ENCODE measurements at places on chromosomes 2 and 18. TPM values are rescaled to one million over a fixed set of nuclear protein-coding genes. Genes with fewer than 3 reads are reported as not detected.
A peak's percentile ranks its signal among the peaks of the same experiment; 100 is the strongest.

Gene TRIB2
- 17.4 TPM for total RNA-seq

DNA sequence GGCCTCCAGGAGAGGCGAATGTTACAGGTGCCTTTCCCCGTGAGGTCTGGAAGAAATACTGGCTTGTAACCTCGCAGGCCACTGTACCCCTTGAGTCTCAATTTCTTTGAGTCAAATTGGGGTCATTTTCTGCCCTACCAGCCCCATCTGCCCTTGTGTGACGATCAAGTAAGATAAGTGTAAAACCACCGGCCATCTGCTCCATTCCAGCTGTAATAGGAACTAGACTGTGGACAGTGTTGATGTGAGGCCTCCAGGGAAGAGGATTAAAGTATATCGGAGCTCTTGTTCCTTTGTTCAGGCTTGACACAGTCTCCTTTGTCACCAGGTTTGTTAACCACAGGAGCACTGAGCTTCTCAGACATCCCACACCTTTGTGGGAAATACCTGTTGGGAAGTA lies 65.6 kb downstream of the MRPS9 start:
- no peak for ATAC-seq

Gene DUSP2
- 82.0 TPM for total RNA-seq

- no peak for ATAC-seq
These were observed 49.8 kb downstream of the USP34 start for GRCh38 chr2:61420991-61421544.

DNA sequence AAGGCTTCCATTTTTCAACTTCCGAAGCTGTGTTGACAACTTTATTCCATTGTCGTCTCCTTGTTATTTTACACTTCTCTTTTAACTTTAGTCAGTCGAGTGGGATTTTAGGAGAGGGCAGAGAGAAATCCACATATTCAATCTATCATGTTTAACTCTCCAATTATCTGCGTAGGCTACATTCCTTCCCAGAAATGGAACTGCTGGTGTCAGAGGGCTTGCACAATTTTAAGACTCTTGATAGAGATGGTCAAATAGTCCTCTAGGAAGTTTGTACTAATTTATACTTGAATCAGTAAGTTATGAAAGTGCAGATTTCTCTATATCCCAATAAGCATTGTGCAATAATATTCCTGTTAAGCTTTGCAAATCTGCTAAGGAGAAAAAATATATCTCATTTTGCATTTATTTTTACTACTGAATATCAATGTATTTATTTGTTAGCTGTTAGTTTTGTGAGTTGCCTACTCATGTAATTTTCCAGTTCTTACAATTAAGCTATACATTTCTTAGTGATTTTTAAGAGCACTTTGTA lies 95.6 kb downstream of the CYP26B1 start:
- no peak for ATAC-seq

GRCh38 chr2:104746858-104747257 lies 107.1 kb upstream of the POU3F3 start:
- ATAC-seq, result no peak

DNA sequence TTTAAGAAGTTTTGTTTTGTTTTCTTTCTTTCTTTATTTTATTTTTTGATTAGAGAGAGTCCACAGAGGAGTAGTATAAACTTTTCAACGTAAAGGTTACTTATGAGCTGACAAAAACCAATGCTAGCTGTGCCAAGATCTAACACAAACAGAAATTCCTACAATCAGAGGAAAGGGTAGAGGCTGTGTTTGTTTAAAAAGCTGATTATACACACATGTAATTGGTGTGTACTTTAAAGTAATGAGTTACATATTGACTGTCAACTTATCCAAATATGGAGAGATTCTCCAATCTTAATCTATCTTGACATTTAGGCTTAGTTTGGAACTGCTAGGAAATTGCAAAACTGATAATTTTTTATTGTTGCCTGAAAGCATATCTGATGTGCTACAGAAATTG lies 63.7 kb upstream of the FAM110C start:
- ATAC-seq, result no peak

Gene SERPINB11
- not detected for total RNA-seq

Gene IL36B
- total RNA-seq, result not detected

Gene PDE11A
- total RNA-seq, result 0.08 TPM

GRCh38 chr18:76823161-76823538 lies 793 bp downstream of the ZNF236 start:
- ATAC-seq, result no peak

DNA sequence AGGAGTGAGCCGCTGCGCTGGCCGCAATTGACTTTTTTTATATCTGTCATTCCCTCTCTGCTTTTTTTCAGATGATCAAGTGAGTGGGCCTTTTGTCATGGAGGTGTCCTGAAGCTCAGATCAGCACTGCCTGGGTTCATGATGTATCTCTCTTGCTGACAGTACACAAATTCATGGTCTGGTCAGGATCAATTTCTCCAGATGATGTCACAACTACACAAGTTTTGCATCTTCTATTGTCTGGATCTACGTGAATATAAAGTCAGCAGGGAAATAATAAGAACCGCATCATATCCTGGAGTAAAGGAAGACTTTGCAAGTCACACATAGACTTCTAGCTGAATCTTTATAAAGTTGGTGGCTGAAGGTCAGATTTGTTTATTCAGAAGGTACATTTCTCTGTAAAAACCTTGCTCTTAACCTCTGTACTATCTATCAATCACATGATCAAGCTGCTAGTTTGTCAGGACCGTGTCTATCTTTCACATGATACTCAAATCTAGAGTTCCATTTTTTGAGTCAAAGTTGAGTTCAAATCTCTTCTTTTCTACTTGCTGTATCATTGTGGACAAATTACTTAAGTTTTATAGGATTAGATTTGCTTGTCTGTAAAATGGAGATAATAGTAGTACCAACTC lies 13.1 kb upstream of the CD28 start:
- peak; percentile 80 for ATAC-seq

- no peak for ATAC-seq
These were observed 37.9 kb downstream of the PMS1 start for GRCh38 chr2:189821953-189822748.

Gene GKN1
- total RNA-seq, result not detected

Gene SPATA3
- 2.2 TPM for total RNA-seq

DNA sequence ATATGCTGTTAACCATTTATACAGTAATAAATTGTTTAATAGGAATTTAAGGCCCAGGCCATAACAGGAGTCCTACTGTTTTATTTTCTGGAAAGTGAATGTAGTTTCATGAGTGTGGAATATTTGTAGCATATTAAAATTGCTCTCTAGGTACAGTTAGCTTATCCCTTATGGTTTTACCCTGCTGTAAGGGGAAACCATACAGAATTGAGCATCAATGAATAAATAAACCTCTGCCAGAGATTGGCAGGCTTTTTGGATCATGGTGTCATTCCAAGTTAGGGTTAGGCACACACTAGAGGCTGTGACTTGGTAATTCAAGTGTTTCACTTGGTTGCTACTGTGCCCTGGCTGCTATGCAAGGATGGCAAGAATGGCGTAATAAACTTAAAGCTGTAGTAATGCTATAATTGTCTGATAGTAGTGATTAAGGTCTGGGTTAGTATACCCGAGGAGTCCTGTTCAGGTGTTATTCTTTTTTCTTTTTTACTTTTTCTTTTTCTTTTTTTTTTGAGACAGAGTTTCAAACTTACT lies 30.4 kb downstream of the BMPR2 start:
- ATAC-seq, result no peak

- ATAC-seq, result no peak
These were observed 497.9 kb downstream of the EPHA4 start for GRCh38 chr2:221074238-221074637.

GRCh38 chr2:108906403-108907077 lies 82.5 kb downstream of the EDAR start:
- ATAC-seq, result no peak

DNA sequence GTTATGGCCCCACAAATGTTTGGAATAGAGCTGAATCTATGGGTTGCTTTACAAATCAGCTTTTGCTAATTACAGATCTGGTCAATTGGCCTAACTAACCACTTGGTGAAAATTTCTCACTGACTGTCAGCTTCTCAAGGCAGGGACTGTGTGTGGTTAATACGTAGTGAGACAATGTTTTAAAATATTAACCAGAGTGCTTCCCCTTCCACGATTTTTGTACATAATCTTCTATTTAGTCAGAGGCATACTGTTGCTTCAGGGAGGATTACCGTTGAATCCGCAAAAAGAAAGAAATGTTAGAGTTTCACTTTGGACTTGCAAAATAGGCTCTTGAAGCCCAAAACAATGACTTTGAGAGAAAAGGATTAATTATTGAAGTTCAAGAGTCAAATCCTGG lies 14.9 kb upstream of the KCNS3 start:
- no peak for ATAC-seq

- ATAC-seq, result no peak
These were observed 88.4 kb downstream of the METTL4 start for GRCh38 chr18:2482706-2483475.

DNA sequence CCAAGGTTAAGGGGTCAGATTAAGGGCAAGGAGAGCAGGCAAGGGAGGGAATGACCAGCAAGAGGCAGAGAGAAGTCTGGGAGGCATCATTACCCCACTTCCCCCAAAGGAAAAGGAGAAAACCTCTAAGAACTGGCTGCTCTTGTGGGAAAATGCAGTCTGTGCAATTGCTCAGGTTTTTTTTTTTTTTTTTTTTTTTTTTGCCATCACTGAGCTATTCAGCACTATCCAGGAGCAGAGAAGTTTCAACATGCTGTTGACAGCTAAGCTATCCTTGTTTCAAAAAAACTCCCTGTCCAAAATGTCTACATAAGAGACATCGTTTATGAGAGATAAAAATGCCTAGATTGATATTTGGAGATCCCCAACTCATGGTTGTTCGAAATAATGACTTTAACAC lies 345.4 kb downstream of the TDRD15 start:
- ATAC-seq, result no peak

- ATAC-seq, result no peak
These were observed 901 bp downstream of the WDFY1 start for GRCh38 chr2:223944166-223944702.

- no peak for ATAC-seq
These were observed 98.9 kb upstream of the CHRNA1 start for GRCh38 chr2:174863183-174863582.

DNA sequence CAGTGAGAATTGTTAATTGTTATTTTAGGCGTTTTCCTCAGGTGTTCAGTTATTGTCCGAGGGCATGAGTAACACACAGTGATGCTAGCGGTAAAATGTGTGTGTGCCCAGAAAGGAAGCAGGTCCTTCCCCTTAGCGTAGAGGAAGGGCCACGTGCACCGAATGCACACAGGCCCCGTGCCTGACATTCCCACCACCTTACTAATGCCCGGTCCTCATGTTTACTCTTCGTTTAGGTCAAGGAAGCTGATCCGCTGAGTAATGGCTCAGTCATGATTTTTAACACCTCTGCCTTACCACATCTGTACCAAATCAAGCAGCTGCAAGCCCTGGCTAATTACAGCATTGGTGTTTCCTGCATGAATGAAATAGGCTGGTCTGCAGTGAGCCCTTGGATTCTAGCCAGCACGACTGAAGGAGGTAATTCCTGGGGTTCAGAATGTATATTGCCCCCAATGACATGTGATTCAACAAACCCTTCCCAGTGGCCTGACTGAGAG lies 76.7 kb downstream of the MERTK start:
- no peak for ATAC-seq

GRCh38 chr2:84302513-84303412 lies 156.3 kb downstream of the SUCLG1 start:
- peak; percentile 67 for ATAC-seq

Gene AMER3
- total RNA-seq, result not detected

Gene RUFY4
- total RNA-seq, result 0.19 TPM

- no peak for ATAC-seq
These were observed 138.2 kb downstream of the SH3RF3 start for GRCh38 chr2:109266998-109267854.

- ATAC-seq, result no peak
These were observed 13.7 kb downstream of the FBLN7 start for GRCh38 chr2:112151701-112152440.

- no peak for ATAC-seq
These were observed 13.4 kb upstream of the HOXD1 start for GRCh38 chr2:176174824-176175708.

- ATAC-seq, result no peak
These were observed 294.5 kb downstream of the ZNF407 start for GRCh38 chr18:74892066-74892627.

Gene MFF
- total RNA-seq, result 75.9 TPM

Gene DOK6
- not detected for total RNA-seq

GRCh38 chr18:27263369-27263768 lies 78.3 kb upstream of the CHST9 start:
- no peak for ATAC-seq
